ENCODE measurements at places on chromosomes 4 and X. TPM values are rescaled to one million over a fixed set of nuclear protein-coding genes. Genes with fewer than 3 reads are reported as not detected.

The RS1 gene
- total RNA-seq, result not detected

The DUSP9 gene
- 1.7 TPM for total RNA-seq

The BEX1 gene
- total RNA-seq, result 99.8 TPM

The TXK gene
- total RNA-seq, result 0.98 TPM

The HTATSF1 gene
- total RNA-seq, result 72.8 TPM

The GABRG1 gene
- total RNA-seq, result 21.9 TPM

The MMGT1 gene
- total RNA-seq, result 17.2 TPM

The JADE3 gene
- 8.6 TPM for total RNA-seq

The NUDT10 gene
- 39.1 TPM for total RNA-seq

The CITED1 gene
- 3.2 TPM for total RNA-seq

The HMGN5 gene
- 3.4 TPM for total RNA-seq

The PPP1R3F gene
- total RNA-seq, result 9.6 TPM

The PPBP gene
- total RNA-seq, result 2.0 TPM

The ZAR1 gene
- 0.25 TPM for total RNA-seq

The GABRQ gene
- total RNA-seq, result 1.2 TPM

The SLC4A4 gene
- total RNA-seq, result 17.7 TPM

The HAUS7 gene
- total RNA-seq, result 6.9 TPM

The CRMP1 gene
- 551 TPM for total RNA-seq

The DCAF12L1 gene
- 0.25 TPM for total RNA-seq

The NUP62CL gene
- 0.74 TPM for total RNA-seq

The CT47A1 gene
- total RNA-seq, result not detected

The RAB41 gene
- not detected for total RNA-seq

The AMER1 gene
- total RNA-seq, result 9.8 TPM

The STPG2 gene
- 3.7 TPM for total RNA-seq

The CXCR3 gene
- not detected for total RNA-seq

The MAGEC2 gene
- total RNA-seq, result not detected

The NEXMIF gene
- 52.6 TPM for total RNA-seq

The ACE2 gene
- 0.49 TPM for total RNA-seq

The ARHGAP36 gene
- total RNA-seq, result under 0.01 TPM

The POU4F2 gene
- total RNA-seq, result not detected

The GPAT3 gene
- total RNA-seq, result under 0.01 TPM

The EPGN gene
- 0.49 TPM for total RNA-seq

The TCEAL2 gene
- total RNA-seq, result 26.6 TPM

The MRFAP1 gene
- 96.1 TPM for total RNA-seq

The KIAA1210 gene
- under 0.01 TPM for total RNA-seq

The GUCY1A1 gene
- total RNA-seq, result 109 TPM

The TMEM156 gene
- 0.74 TPM for total RNA-seq

The F11 gene
- total RNA-seq, result 0.25 TPM

The APBB2 gene
- 81.4 TPM for total RNA-seq

The SSX3 gene
- not detected for total RNA-seq

The RTL3 gene
- not detected for total RNA-seq

The NCBP2L gene
- total RNA-seq, result not detected

The CT45A3 gene
- not detected for total RNA-seq

The FRMPD4 gene
- total RNA-seq, result 32.2 TPM

The BST1 gene
- 2.7 TPM for total RNA-seq

The TMEM184C gene
- total RNA-seq, result 36.6 TPM

The SNCA gene
- total RNA-seq, result 60.5 TPM

The DNAAF6 gene
- not detected for total RNA-seq

The KDR gene
- 16.5 TPM for total RNA-seq

The LDOC1 gene
- 6.9 TPM for total RNA-seq

The RAB39B gene
- total RNA-seq, result 24.6 TPM

The ZGRF1 gene
- total RNA-seq, result 16.5 TPM

The RBM46 gene
- total RNA-seq, result not detected

The PAGE2B gene
- total RNA-seq, result not detected

The FMR1NB gene
- total RNA-seq, result not detected

The PCDH7 gene
- total RNA-seq, result 35.2 TPM

The TMPRSS11F gene
- total RNA-seq, result not detected

The TRPC3 gene
- 5.4 TPM for total RNA-seq

The STBD1 gene
- total RNA-seq, result 0.74 TPM

The RNF212 gene
- total RNA-seq, result 0.49 TPM
